Aorta (tissue), 5 donors: ENCODE measurements at places on chromosomes 1 and 21.

GRCh38 chr1:30137001-30137400 lies 586.4 kb downstream of the MATN1 start:
- no peaks in the 10 kb centered on the region for H3K36me3 ChIP-seq
- no peaks in the 10 kb centered on the region for H3K27me3 ChIP-seq
- DNase-seq, result peak; percentile 2
- no peak overlapping the region for H3K27ac ChIP-seq
- no peak overlapping the region for H3K4me3 ChIP-seq

DNA sequence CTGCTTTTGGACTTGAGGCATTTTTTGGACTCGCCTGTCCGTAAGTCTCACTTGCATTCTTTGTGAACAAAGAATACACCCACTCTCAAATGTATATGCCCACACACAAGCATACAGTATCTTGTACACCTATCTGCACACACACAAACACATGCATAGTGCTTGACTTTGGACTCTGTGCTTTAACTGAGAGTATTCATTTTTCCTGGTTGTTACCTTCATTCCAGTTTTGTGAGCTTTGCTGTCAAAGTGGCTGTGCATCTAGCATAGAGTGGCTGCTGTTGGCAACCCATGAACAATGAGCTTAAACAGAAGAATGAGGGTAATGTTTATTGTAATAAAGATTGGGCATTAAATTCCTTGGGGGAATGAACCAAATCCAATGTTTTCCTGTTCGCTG lies 199.0 kb downstream of the PDE4B start:
- no peaks in the 10 kb centered on the region for H3K36me3 ChIP-seq
- no peak for DNase-seq
- no peaks in the 10 kb centered on the region for H3K27me3 ChIP-seq
- no peak overlapping the region for H3K4me3 ChIP-seq

DNA sequence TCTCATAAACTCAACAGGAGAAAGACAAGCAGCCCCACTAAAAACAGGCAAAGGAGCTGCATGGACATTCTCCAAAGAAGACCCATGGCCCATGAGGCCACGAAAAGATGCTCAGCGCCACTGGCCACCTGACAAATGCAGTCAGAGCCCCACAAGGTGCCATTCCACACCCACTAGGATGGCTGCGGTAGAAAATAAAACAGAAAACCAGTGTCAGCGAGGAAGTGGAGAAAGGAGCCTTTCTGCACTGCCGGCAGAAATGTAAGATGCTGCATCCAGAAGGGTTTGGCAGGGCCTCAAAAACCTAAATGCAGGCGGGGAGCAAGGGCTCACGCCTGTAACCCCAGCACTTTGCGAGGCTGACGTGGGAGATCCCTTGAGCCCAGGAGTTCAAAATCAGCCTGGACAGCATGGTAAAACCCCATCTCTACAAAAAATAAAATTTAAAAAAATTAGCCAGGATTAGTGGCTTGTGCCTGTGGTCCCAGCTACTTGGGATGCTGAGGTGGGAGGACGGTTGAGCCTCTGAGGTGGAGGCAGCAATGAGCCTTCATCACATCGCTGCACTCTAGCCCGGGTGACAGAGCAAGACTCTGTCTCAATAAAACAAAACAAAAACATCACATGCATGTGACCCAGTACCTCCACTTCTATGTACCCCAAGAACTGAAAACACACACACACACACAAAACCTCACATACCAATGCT lies 4.2 kb downstream of the WNT9A start:
- no peaks in the 10 kb centered on the region for H3K27me3 ChIP-seq
- H3K36me3 ChIP-seq, result no peaks in the 10 kb centered on the region
- H3K27ac ChIP-seq, result no peak overlapping the region
- H3K4me1 ChIP-seq, result no peaks in the 10 kb centered on the region
- H3K4me3 ChIP-seq, result no peak overlapping the region

GRCh38 chr1:228046421-228047182 lies 35.9 kb upstream of the ARF1 start:
- no peak overlapping the region for H3K27ac ChIP-seq
- no peaks in the 10 kb centered on the region for H3K27me3 ChIP-seq
- no peak for DNase-seq
- H3K4me1 ChIP-seq, result no peaks in the 10 kb centered on the region

GRCh38 chr1:167145965-167146364 lies 52.1 kb downstream of the STYXL2 start:
- no peaks in the 10 kb centered on the region for H3K4me1 ChIP-seq
- no peak for DNase-seq
- no peaks in the 10 kb centered on the region for H3K27me3 ChIP-seq
- no peak overlapping the region for H3K4me3 ChIP-seq
- H3K27ac ChIP-seq, result no peak overlapping the region

- H3K27ac ChIP-seq, result no peak overlapping the region
- no peak overlapping the region for H3K4me3 ChIP-seq
- no peaks in the 10 kb centered on the region for H3K4me1 ChIP-seq
- no peaks in the 10 kb centered on the region for H3K27me3 ChIP-seq
- peaks cover 15% of the 10 kb centered on the region for H3K36me3 ChIP-seq
Observed at GRCh38 chr1:35600593-35600992, 27.5 kb downstream of the TFAP2E start.

DNA sequence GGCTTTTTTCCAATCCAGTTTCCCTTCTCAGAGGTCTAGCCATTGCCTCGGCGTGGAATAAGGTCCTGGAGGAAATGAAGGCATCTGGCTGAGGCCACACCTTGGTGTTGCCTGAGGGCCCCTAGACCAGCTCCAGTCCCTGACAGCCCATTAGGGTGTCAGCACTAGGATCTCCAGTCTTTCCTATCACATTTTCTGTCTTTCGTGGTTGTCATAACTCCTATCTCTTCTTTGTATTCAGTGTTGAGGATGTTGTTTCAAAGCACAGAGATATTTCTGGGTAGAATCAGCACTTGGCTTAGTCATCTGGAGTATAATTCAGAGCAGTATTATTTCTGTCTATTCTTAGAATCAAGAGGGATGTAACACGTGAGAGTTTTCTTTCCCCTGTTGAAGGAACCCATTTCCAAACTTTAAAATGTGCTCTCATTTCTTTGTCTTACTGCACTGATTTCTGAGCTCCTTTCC lies 844.3 kb downstream of the KCNT2 start:
- H3K27me3 ChIP-seq, result no peaks in the 10 kb centered on the region
- no peak for DNase-seq
- H3K4me3 ChIP-seq, result no peak overlapping the region
- H3K4me1 ChIP-seq, result no peaks in the 10 kb centered on the region
- H3K27ac ChIP-seq, result no peak overlapping the region

GRCh38 chr1:7469255-7469938 lies 301.7 kb upstream of the VAMP3 start:
- H3K4me3 ChIP-seq, result no peak overlapping the region
- H3K27me3 ChIP-seq, result no peaks in the 10 kb centered on the region
- no peaks in the 10 kb centered on the region for H3K36me3 ChIP-seq
- peaks cover 1% of the 10 kb centered on the region for H3K4me1 ChIP-seq
- H3K27ac ChIP-seq, result no peak overlapping the region

GRCh38 chr1:100321100-100321493 lies 31.2 kb upstream of the CDC14A start:
- H3K4me3 ChIP-seq, result no peak overlapping the region
- no peaks in the 10 kb centered on the region for H3K27me3 ChIP-seq
- no peaks in the 10 kb centered on the region for H3K4me1 ChIP-seq
- H3K27ac ChIP-seq, result no peak overlapping the region
- no peaks in the 10 kb centered on the region for H3K36me3 ChIP-seq

DNA sequence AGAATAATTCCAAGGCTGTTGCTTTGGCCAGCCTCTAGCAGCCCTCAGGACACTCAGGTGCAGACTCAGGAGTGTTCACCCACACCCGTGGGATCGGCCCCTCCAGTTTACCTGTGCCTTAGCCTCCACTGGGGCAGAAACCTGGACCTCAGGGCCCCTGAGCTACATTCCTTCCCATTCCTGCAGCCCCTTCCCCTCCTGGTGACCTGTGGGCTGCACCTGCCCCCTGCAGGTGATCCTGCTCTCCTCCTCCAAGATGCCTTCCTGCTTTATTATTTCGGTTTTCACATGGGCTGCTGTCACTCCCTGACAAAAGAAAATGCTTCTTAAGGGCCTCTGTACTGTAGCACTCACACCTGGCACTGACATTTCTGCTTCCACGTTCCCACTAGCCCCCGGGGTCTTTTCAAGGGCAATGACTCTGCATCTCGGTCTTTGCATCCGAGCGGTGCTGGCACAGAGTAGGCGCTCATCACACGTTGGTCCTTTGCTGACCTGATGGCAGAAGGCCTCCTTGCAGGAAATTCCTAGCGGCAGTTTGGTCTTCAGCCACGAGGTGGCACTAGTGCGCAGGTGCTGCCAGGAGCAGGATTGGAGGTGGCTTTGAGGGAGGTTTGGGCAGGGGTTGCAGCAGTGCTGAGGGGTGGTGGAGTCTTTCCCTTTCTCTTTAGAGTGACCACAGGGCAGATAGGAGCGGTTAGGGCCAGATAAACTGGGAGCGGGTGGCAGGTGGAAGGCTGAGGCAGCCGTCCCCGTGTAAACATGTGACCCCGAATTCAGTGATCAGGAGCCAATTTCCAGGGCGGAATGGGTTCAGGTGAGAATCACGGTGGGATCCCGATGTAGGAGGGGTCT lies 25.3 kb upstream of the ETV3 start:
- no peaks in the 10 kb centered on the region for H3K27me3 ChIP-seq
- peak; percentile 88 for DNase-seq
- no peak overlapping the region for H3K27ac ChIP-seq
- H3K4me1 ChIP-seq, result no peaks in the 10 kb centered on the region

GRCh38 chr1:167373986-167374385 lies 144.3 kb downstream of the CD247 start:
- no peak for DNase-seq
- peaks cover 2% of the 10 kb centered on the region for H3K36me3 ChIP-seq
- H3K4me3 ChIP-seq, result no peak overlapping the region
- no peaks in the 10 kb centered on the region for H3K27me3 ChIP-seq
- H3K27ac ChIP-seq, result no peak overlapping the region

- no peaks in the 10 kb centered on the region for H3K27me3 ChIP-seq
- H3K4me1 ChIP-seq, result no peaks in the 10 kb centered on the region
- H3K36me3 ChIP-seq, result no peaks in the 10 kb centered on the region
Observed at GRCh38 chr1:63268876-63269275, 53.5 kb upstream of the FOXD3 start.

- no peaks in the 10 kb centered on the region for H3K27me3 ChIP-seq
- H3K4me1 ChIP-seq, result no peaks in the 10 kb centered on the region
- no peaks in the 10 kb centered on the region for H3K36me3 ChIP-seq
- no peak overlapping the region for H3K27ac ChIP-seq
Observed at GRCh38 chr1:58739856-58740466, 40.1 kb upstream of the MYSM1 start.

DNA sequence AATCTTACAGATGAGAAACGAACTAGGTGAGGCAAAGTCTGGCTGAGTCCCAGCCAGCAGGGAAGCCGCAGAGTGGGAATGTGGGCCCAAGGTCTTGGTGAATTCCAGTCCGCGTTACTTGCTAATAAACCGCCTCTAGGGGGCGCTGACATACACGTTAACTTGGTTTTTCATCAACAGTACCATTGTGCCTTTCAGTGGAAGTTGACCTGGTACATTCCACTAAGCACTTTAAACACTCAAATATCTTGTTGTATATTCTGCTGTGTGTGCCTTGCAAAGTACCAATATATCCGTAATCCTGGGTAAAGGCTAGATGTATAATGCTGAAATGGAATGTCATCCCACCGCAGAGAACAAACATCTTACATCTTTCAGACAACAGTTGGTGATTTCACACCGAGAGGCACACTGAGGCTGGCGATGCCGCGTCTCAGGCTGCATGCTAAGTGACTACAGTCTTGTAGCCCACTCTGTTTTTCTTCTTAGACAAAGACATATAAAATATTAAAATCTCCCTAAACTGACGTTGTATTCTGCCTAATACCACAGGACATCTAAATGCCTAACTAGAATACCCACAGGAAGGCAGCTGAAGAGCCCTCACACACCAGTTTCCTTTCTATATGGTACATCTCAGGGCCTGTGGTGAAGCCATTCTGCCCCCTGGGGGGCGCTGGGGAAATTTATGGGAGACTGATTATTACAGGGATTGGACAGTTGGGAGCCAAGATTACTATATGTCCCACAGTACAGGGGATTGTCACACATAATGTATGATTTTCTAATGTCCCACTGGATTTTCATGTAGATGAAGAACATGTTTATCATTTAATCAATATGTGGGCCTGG lies 49.2 kb upstream of the C1orf198 start:
- no peaks in the 10 kb centered on the region for H3K27me3 ChIP-seq
- H3K36me3 ChIP-seq, result no peaks in the 10 kb centered on the region
- peak; percentile 78 for DNase-seq
- H3K27ac ChIP-seq, result no peak overlapping the region

GRCh38 chr1:77532641-77533040 lies 149.8 kb downstream of the ZZZ3 start:
- no peak for DNase-seq
- no peak overlapping the region for H3K4me3 ChIP-seq
- H3K4me1 ChIP-seq, result no peaks in the 10 kb centered on the region
- H3K27ac ChIP-seq, result no peak overlapping the region
- H3K36me3 ChIP-seq, result no peaks in the 10 kb centered on the region

GRCh38 chr1:112695276-112695675 lies 11.7 kb downstream of the RHOC start:
- H3K27me3 ChIP-seq, result no peaks in the 10 kb centered on the region
- peak; percentile 70 for DNase-seq
- no peak overlapping the region for H3K27ac ChIP-seq
- no peaks in the 10 kb centered on the region for H3K4me1 ChIP-seq
- no peak overlapping the region for H3K4me3 ChIP-seq

DNA sequence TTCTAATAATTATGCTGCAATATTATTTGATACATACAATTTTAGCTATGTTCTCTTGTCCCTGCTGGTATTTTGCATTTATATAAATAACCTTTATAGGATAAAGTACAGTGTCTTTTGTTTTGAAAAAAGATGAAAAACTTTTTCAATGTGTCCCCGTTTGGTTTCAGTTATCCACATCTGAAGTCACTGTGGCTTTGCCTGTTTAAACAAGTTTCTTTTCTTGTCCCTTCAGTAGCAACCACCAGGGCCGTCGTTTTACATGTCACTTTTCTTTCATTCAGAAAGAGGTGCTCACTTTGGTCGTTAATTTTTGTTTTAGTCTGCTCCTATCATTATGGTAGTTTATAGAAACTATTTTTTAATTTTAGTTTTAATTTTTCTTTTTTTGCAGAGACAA lies 41.4 kb downstream of the RABGAP1L start:
- no peak overlapping the region for H3K4me3 ChIP-seq
- no peaks in the 10 kb centered on the region for H3K4me1 ChIP-seq
- no peaks in the 10 kb centered on the region for H3K27me3 ChIP-seq

DNA sequence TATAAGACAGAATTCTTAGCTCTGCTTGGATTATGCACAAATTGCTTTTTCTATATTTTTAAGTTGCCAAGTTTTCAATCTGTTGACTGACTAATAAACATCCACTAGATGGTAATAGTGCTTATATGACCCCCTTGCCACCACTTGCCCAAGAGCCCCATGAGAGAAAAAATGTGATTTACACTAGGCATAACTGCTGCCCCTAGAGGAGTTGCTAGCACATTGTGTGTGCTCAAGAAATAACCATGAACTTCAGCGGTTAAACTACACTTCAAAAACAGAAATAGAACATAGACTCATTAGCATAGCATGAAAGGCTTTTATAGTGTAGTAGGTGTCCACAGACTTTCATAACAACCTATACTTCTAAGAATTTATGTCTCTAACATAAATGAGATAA lies 61.4 kb downstream of the BRINP3 start:
- no peak for DNase-seq
- no peak overlapping the region for H3K27ac ChIP-seq
- no peak overlapping the region for H3K4me3 ChIP-seq
- H3K27me3 ChIP-seq, result no peaks in the 10 kb centered on the region
- H3K4me1 ChIP-seq, result no peaks in the 10 kb centered on the region

- H3K4me1 ChIP-seq, result peaks cover 4% of the 10 kb centered on the region
- H3K27ac ChIP-seq, result no peak overlapping the region
- DNase-seq, result no peak
- no peak overlapping the region for H3K4me3 ChIP-seq
- H3K27me3 ChIP-seq, result no peaks in the 10 kb centered on the region
- H3K36me3 ChIP-seq, result no peaks in the 10 kb centered on the region
Observed at GRCh38 chr1:244960904-244961303, 96.6 kb upstream of the HNRNPU start.
